Hepatocyte (in vitro differentiated cells): ENCODE measurements at places on chromosomes 4 and X.

DNA sequence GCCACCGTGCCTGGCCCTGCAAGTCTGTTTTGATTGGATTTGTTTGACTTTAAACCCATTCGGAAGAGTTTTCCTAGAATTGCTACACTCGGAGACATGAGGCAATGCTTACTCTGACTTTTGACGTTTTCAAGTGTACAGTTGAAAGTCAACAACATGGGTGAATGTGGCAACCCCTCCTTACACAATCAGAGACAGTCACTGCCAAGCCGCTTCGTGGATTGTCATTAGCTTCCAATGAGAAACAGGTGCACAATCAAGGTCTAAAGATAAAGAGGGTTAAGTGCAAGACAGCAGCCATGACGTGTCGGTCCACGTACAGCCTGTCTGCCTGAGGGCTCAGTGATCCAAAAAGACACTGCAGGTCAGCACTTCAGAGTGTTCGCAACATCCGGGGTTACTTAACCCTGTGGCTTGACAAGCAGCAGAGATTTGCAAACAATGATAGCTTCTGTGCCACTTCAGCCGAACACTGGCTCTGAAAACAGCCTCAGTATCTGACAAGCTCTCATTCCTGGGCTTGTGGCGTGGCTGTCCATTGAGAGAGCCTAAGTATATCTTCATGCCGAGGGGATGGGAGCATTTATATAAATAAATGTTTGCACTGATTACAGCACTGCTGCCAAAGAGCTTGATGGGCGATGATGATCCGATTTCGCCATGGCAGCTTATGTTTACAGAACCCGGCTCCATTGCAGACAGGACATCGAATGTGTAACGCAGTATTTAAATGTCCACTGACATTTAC is 180.0 kb downstream of the DHRSX start:
- peak; percentile 81 for DNase-seq

GRCh38 chrX:72294497-72294896 is 11.2 kb downstream of the CITED1 start:
- no peak for DNase-seq

DNA sequence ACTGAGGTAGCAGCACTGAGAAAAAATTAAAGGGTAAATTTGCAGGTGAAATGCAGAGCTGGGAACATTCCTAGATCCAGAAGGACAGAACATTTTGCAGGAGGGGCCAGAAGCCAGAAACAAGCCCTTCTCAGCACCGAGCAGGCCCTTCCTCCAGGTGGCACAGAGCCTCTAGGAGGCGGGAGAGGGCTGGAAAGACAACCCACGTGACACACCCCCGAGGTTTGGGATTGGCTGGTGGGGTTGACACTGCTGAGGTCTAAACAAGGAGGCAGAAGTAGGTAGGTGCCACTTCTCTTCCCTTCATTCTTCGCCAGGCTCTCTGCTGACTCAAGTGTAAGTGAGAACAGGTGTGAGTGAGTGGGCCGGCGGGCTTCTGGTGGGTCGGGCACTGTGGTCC is at the start of gene PAGE4:
Gene PAGE4 (plus strand): TSS at position 288 of the 400 bp plus-strand sequence. CDS start 1,126 bp downstream, outside the sequence.
- no peak for DNase-seq

DNA sequence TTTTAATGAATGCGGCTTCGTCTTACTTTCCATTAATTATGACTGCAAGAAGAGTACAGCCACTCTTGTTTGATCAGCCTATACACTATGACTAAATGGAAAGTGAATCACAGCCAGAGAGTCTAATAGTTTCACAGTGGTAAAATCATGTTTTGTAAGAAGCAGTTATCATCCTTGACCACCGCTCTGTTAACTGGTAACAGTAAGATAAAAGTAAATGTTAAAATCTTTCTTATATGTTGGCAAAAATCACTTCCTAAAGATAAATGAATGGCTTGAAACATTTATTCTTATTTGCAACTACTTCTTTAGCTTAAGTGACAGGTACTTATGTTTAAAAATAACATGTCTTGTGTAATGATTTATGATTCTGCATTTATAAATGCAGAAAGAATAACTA is 13.2 kb downstream of the GALNT7 start:
- no peak for DNase-seq

- no peak for DNase-seq
Observed at GRCh38 chrX:66193821-66194220, 29.8 kb downstream of the HEPH start.

DNA sequence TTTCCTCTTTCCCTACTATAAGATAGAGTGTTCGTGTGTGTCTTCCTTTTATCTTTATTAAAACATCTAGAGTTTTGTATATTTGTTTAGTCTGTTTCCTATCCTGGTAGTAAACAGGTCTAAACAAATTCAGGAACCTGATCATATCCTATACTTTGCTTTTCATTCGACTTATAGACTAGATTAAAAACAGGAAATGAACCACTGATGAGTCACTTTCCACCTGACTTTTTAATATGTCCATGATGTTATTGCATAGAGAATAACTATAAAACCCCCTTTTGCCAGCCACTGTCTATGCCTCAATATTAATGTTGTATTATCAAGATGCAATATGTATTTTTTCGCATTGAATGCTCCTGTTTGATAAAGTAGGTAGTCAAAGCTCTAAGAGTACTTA is 1794.0 kb downstream of the STIM2 start:
- no peak for DNase-seq

DNA sequence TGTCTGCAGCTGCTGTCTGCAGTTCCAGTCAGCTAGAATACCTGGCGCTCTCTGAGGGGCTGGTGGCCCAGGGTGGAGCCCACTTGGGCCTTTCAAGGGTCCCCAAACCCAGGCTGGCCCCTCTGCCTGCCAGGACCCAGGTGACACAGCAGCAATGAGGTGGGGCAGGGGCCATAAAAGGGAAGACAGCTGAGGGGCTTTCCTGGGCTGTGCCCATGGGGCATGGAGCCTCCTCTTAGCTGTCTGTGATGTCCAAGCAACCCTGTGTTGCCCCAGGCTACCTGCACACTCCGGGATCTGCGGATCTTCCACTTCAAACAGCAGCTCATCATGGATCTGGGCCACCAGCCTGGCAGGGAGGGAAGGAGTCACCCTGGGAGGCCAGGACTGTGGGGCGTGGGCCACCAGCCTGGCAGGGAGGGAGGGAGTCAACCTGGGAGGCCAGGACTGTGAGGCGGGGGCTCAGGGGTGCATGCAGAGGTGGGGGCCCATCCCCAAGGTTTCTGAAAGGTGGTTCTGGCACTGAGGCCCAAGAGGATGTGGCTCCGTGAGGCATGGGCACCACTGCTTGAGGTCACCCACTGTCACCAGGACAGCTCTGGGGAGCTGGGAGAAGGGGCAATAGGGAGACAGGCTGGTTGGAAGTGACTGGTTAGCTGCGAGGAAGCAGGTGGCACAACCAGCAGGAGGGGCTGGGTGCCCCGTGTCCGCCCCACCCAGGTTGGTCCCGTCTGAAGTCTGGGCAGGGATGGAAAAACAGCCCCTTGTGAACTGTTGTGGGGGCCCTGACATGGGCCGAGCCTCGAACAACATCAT is 16.3 kb downstream of the NAT8L start:
- DNase-seq: no peak

GRCh38 chr4:146338512-146338911 is 124.2 kb downstream of the REELD1 start:
- DNase-seq: no peak

DNA sequence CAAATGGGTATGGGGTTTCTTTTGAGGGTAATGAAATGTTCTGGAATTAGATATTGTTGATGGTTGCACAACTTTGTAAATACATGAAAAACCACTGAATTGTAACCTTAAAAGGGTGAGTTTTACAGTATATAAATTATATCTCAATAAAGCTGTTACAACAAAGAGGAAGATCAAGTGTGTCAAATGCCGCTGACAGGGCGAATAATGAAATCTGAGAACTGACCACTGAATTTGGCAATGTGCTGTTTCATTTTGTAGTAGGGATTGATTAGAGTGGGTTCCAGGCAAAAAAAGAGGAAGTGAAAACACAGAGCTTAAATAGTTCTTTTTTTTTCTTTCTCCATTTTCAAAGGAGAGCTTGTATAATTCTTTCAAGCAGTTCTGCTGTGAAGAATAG is 161.1 kb upstream of the NAP1L5 start:
- no peak for DNase-seq

DNA sequence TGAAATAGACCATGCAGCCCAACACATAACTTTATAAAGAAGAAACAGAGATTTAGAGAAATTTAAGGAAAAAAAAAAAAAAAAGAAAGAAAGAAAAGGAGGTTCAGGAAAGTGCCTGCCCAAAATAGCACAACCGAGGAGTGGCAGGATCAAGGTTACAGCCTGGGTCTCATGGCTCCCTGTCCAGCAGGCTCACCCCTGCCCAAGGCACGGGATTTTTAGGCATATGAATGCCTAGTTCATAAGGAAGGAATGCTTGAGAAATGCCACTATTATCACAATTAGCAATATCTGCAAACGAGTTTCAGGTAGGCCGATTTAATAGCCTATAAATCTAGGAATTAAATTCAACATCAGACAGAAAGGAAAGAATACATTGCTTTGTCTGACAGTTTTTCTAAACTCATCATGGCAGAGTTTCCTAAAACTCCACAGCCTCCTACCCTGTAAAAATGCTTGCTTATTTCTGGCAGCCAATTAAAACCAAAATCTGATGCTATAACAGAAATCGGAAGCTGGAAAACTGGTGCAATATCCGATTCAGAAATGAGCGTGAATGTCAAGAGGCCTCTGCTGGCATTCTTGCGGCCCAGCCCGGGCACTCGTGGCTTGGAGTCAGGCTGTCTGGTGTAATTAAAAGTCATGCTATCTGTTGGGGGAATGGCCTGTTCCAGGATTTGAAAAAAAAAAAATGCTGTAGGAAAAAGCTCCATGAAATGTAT is 63.5 kb downstream of the GEMIN8 start:
- DNase-seq: no peak

GRCh38 chr4:39042366-39042765 is 10.2 kb upstream of the TMEM156 start:
- no peak for DNase-seq

GRCh38 chr4:56360071-56360470 is 27.2 kb downstream of the AASDH start:
- no peak for DNase-seq

DNA sequence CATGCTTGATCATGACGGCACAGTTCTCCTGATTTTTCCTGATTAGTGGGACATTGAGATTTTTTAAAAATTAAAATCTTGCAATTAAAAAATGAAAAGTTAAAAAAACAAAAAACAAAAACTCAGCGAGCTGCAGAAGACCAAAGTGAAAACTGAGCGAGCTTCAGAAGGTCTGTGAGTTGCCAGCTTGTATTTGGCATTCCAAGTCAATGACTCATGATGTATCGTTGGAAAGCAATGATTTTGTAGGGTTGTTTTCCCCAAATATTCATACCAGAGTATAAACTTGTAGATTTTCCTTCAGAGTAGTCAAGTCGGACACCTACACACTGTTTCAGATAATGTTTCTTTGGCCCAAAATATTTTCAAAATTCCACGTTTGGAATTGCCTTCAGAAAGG is 76.9 kb downstream of the LRRC66 start:
- no peak for DNase-seq

DNA sequence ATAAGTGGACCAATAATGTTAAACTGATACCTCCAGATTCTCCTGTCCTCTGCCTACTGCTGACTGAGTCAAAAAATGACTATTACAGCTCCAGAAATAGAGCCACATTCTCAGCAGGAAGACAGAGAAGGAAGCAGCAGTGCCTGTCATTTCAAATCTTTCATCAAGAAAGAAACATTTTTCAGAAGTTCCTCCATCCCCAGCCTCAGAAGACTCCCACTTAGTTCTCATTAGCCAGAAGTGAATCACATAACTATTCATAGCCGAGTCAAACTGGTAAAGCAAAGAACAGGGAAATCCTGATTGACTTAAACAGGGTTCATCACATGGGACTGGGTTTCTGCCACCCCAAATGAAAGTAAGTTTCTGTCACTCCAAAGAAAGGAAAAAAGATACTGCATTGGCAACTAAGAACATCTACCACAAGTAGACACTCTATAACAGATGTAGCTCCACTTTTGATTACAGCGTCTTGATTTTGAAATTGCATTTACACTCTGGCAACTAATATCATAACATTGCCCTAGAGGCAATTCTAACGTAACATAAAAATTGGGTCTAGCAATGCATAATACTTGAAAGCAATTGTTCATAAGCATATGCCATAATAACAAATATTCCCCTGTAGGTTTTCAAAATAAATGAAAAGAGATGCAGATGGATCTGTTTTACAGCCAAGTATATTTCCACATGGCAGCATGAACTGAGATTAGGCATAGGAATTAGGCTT is 599.8 kb downstream of the GALNTL6 start:
- no peak for DNase-seq

DNA sequence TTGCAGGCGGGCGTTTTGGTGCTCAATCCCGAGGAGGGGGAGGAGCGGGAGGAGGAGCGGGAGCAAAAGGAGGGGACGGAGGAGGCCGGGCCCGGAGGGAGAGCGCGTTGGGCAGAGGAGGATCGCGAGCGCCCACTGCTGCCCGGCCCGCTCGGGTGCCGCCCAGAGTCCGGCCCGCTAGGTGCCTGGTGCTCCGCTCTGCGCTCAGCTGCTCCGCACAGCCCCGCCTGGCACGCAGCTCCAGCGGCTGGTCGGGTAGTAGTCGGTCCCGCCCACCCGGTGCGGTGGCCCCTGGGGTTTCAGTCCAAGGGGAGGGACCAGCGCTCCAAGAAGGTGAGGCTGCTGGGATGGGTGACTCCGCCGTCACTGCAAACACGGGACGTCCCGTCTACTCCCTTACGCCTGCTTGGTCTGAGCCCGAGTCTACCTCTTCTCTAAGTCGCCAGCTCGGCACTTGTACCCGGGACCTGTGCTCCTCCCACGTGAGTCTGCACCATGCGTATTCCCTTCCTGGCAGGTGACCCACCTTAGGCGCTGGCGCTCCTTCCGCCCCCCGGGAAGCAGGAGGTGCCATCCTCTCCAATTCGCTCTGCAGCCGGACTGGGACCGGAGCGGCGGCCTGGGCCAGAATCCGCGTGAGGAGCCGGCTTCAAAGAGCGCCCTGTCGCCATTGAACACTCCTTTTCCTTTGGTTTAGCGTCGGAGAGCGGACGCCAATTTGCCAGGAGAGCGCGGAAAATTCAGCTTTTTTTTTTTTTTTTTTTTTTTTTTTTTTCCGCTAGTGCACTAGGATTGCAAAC is 405 bp upstream of the HS3ST1 start:
- DNase-seq: peak; percentile 94

DNA sequence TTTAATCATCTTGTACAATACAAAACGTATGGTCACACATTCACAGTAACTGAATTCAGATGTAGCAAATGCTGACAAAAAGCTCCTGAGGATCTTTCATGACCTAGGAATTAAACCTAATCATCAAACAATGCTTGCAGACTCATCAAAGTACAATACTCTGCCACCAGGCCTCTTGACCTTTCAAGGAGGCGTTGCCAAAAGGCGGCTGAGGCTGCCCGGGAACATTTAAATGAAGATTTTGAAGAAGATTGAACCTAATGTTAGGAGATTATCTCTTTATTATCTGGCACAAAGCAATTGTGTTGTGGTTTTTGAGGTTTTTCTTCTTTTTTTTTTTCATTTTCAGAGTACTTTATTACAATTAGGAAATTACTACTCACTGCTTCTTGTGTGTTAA is 340.5 kb downstream of the GALNTL6 start:
- DNase-seq: no peak
